Astrocyte (in vitro differentiated cells and primary cell): ENCODE measurements at places on chromosomes 7 and 10. TPM values are rescaled to one million over a fixed set of nuclear protein-coding genes. Genes with fewer than 3 reads are reported as not detected.
A peak's percentile ranks its signal among the peaks of the same experiment; 100 is the strongest.

DNA sequence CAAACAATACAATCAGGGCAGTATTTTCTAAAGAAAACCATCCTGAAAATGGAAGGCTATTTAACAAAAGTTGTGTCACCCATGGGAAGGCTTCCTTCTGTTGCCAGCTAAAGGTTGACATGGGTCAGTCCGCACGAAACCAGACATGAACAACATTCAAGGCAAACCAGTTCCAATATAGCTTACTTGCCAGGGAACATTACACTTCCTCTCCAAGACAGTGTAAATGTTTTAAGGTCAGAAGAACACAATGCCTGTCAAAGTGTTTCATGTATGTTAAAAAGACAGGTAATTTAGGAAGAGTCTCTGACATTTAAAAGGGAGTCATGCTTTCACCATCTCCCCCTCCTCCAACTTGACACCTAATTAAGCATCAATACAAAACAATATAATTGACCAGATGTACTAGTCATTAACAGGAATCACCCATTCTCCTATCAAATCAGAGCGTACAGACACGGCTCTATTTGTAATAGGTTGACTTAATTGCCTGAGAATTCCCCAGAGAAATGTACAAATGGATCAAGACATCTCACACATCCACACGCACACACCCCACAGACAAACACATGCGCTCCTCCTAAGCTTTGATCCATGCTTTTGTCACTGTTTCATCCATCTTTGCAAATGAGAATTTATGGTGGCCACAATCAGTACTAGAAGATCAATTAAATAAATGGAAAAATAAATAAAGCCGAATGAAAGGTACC is 69.5 kb downstream of the CACNA2D1 start:
- DNase-seq = no peak

DNA sequence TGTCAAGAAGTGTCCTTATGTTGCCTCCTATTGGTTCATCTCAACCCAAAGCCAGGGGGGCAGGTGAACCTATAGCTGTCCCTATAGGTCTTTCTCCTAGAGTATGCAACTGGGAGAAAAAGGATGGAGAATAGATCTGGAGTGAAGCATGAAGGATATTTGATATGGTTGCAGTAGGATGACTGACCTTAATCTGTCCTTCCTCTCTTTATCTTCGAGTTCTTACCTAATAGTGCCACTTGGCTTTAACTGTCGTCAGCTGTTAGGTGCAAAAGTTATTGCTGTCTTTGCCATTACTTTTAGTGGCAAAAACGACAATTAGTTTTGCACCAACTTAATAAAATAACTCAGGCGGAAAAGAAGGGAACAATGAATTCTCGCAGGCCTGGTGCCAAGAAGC is 196.0 kb downstream of the GALNT17 start:
- DNase-seq = no peak

- peak; percentile 30 for DNase-seq
These were observed 105.3 kb upstream of the FAM20C start for GRCh38 chr7:87047-87446.

DNA sequence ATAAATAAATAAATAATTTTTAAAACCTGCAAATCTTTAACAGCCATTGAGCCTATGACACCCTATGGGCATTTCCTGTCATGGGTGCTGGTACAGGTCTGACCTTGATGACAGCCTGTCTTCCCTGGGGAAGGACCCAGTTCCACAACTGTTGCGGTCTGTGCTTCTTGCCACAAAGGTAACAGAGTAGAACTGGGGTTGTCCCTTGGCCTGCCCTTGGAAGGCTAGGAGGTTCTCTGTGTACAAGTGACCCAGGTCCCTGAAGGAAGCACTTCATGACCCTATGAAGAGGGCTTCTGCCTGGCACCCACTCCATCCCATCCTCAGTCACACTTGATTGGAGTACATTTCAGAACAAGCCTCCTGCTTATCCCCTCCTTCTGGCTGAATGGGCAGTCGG is 66.9 kb downstream of the OGDH start:
- no peak for DNase-seq

DNA sequence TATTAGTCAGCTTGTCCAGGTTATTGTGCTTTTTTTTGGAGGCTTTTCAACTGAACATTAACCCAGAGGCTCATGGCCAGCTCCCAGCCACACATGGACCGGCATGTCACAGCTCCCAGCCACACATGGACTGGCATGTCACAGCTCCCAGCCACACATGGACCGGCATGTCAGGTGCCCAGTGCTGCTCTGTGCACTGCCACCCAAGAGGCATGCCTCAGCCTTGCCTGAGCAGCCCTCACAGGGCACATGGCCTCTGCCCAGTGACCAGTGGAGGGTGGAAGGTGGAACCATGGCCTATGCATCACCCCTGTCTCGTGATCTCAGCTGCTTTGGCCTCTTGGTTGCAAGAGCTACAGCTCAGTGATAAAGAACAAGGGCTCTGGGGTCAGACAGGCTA is 119.8 kb downstream of the OAT start:
- no peak for DNase-seq

GRCh38 chr10:47354165-47354564 is 6.0 kb downstream of the RBP3 start:
- no peak for DNase-seq

DNA sequence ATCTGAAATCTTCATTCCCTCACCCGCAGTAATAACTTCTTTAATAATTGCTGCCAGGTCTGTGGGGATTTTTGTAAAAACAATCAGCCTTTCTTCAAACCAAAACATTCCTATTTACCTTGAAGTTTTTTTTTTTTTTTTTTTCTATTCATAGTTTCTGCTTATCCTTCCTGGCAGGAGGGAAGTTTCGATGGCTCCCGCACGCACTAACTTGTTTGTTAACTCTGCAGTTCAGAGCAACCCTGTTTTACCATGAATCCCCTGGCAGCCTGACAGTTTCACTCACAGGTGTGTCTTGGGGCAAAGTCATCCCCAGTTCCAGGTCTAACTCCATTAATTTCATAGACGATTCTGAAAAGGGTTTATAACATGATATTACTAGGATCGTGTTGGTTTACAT is 149.3 kb downstream of the KLF6 start:
- no peak for DNase-seq

- no peak for DNase-seq
These were observed 402.8 kb downstream of the CDC14C start for GRCh38 chr7:49327155-49327554.

DNA sequence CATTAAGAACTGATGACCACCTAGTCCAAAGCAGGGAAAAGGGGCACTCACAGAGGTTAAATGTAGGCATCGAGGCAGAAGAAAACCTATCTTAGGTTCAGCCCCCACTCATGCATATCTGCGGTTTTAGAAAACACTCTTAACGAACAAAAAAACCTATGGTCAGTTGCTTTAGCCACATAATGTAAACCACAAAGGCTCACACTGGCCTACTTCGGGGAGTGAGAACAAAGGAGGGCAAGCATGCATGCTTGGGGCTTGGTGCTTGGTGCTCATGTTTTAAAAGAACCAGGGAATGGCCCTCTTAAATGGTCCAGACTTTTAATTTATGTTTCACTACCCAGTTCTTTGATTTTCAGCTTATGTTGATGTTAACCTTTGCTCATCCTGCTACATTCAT is 14.2 kb downstream of the INSYN2A start:
- peak; percentile 52 for DNase-seq

C7orf57 gene
- total RNA-seq = not detected in 2 replicates

LRRC18 gene
- not detected in 2 replicates for total RNA-seq
